ENCODE measurements at places on chromosomes 12 and 14.

DNA sequence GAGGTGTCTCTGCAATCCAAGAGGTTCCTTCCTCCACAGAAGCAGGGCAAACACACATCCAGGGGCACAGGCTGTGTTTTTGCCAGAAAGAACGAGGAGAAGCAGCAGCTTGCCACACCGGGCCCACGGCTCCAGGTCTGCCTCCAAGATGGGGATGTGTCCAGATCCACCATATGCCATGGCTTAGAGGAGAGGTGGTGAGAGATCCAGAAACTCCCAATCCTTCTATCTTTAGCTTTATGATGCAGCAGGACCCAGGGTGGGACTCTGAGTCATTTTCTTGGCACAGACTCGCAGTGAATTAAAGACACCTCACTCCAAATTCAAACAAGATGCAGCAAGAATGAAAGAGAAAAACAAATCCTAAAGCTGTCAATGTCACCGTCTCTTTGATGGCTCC is 481.4 kb upstream of the TMEM132C start:
- no peak for DNase-seq

- no peak for DNase-seq
Observed at GRCh38 chr12:98509063-98509462, 6.3 kb upstream of the TMPO start.

DNA sequence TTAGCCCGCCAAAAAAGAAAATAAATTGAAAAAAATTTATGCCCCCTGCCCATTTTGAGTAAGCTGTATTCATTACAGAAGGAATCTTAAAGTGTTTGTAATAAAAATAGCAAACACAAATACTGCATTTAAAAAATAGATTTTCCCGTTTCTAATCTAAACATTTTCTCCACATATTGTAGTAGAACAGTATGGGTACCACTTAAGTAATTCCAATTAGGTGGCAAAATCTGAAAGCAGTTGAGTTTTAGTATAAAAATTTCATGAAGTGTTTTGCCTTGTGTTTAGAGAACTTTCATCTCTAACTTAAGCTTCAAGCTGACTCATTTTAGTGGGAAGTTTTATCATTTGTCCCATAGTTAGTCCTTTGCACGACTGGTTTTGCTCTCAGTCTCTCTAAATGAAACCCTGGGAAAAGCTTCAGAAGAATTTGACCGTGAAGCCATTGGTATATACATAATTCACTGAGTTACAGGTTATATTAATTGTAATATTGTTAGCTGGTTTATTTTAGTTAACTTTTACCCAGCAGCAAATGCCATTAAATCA is 214.6 kb downstream of the ERC1 start:
- no peak for DNase-seq

- DNase-seq: peak; percentile 40
Observed at GRCh38 chr12:69348162-69348938, at the start of gene LYZ. Gene LYZ (plus strand): TSS chr12:69348381. CDS start chr12:69348409, 28 bp downstream.

DNA sequence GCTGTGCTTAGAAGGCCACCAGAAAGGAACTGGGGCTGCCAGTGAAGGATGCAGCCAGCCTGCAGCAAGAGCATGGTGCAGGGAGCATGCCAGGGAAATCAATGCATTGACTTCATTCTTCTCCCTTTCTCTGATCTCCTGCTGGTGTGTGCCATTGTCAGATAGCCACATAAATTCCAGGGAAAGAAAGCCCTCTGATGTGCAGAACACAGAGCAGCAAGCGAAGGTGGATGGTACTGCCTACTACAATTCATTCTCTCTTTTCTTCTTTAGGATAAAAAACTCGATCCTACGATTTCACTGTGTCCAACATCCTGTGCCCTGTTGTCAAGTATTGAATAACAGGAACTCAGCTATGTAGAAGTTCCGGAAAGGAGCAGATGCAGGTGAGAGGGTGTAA is 446.7 kb upstream of the TMEM132C start:
- DNase-seq: no peak

GRCh38 chr12:2110849-2111566 is 58.2 kb downstream of the CACNA1C start:
- no peak for DNase-seq

GRCh38 chr14:35384455-35385041 is 20.0 kb downstream of the NFKBIA start:
- no peak for DNase-seq

- DNase-seq: no peak
Observed at GRCh38 chr12:54759751-54760150, 94.6 kb upstream of the MUCL1 start.

DNA sequence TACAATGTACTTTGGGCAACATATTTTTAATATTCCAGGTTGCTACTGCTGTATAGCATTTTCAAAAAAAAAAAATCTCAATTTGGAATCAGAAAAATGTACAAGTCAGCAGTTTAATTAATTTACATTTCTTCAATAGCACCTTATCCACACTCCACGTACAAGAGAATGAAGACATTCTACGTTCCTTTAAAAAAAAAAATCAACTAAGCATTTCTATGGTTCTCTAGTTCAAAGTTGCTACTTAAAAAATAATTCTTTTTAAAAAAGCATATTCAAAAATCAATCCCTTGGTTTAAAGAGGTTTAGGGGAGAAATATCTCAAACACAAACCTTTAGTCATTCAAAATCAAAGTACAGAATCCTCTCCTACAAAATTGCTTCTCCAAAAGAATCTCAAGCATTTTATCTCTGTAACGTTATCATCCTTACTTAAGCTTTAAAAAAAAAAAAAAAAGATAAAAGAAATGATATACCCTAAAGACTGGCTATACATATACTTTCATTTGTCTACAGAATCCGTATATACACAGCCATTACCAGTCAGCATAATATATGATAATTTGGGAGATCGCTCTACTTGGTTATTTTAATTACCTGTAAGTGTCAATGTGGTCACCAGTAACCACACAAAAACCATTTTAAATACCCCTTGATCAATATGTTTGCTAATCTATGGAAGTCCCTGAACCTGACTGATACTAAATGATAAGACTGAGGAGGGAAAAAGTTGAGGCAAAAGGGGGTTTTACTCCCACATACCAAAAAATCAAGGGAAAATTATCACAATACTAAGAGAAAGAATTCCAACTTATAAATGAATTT is 2.7 kb downstream of the MED13L start:
- no peak for DNase-seq

- DNase-seq: no peak
Observed at GRCh38 chr14:97010491-97011160, 213.4 kb downstream of the VRK1 start.

DNA sequence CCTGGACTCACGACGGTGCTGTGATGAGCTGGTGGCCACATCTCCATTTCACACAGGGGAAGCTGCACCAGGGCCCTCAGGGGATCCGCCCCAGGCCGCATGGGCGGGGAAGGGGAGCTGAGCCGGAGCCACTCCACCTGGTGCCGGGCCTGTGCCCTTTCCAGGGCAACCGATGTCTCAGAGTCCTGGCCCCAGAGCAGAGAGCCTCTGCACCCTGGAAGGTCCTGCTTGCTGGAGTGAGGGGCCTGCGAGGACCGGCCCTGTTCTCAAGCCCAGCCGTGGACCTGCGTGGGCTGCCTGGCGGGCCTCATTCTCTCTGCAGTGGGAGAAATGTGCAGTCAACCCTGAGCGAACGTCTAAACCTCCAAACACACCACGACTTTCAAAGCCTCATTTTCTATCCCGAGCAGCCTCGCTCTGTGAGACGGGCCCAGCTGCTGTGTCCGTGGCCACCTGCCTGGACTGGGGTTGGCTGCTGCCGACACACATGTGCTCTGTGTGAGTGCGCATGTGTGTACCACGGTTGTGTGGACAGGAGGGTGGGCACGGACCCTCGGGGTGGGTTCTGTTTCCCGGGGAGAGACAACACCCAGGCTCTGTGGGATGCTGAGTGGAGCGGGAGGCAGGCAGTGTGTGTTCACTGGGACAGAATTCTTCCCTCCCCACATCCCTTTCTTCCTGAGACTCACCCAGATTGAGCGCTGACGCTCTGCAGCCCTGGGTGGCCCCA is 163.5 kb downstream of the KIF26A start:
- DNase-seq: no peak

DNA sequence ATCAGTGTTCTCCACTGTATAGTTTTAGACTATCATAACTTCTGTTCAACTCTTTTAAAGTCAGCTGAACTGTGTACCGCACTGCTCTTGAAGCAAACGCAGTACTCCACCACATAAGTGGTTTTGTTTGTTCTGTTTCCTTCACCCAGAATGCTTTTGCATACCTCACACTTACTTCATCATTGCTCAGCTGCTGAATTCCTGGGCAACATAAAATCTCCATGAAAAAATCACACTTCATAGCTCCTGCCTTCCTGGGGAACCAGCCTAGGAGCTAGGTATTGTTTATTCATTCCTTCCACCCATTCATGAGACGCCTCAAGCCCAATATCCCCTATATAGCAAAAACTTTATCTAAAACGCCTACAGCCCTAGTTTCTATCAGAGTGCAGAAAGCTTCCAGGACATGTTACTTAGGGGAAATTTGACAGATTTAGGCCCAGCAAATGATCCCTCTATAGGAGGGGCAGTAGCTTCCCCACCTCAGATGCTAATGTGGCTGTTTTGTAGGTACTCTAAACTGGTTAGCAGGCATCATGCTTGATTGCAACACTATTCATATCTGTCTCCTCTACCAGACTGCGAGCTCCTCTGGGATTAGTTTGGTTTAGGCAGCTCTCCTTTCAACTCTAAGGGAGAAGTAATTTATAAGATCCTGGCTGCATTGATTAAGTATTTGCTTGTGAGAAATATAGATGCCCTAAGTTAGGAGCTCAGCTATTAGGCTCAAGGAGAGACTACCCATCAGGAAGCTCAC is 44.5 kb downstream of the LRRC9 start:
- no peak for DNase-seq

GRCh38 chr14:26765768-26766520 is 168.1 kb upstream of the NOVA1 start:
- peak; percentile 15 for DNase-seq

DNA sequence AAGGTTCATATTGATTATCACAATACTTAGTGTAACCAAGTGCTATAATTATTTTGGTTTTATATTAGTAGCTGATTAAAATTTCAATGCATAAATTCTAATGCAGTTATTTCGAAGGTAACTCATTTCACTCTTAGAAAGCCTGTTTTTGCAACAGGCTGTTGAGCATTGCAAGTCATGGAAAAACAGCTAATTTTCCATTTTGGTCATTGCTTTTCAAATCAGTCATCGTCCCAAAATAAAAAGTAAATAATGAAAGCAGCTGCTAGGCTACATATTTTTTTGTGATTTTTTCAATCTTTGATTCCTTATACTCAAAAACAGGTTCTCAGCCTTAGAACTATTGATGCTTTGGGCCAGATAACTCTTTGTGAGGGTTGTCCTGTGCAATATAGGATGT is 22.9 kb downstream of the VEZT start:
- DNase-seq: no peak

GRCh38 chr12:130768120-130768519 is 52.0 kb upstream of the RIMBP2 start:
- no peak for DNase-seq

GRCh38 chr12:727321-727720 is 25.1 kb upstream of the WNK1 start:
- DNase-seq: no peak

- DNase-seq: peak; percentile 42
Observed at GRCh38 chr12:57842342-57843294, 3.9 kb downstream of the CTDSP2 start.

DNA sequence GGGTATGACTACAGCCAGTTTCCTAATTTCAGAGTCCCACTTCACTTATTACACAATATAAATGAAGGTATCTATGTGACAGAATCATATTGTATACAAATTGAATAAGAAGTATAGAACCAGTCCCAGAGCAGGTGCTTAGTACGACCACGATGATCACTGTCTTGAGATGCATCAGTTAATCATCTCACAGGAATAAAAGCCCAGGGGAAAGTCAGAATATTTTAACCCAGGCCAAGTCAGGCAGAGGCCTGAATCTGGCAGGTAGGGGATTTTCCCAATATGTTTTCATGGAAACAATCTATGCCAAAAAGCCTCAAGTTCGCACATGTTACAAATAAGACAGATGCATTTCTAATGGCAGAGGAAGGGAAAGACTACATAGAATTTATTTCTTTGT is 758.4 kb downstream of the BCL11B start:
- no peak for DNase-seq

GRCh38 chr12:81332054-81332453 is 254.2 kb downstream of the ACSS3 start:
- no peak for DNase-seq

DNA sequence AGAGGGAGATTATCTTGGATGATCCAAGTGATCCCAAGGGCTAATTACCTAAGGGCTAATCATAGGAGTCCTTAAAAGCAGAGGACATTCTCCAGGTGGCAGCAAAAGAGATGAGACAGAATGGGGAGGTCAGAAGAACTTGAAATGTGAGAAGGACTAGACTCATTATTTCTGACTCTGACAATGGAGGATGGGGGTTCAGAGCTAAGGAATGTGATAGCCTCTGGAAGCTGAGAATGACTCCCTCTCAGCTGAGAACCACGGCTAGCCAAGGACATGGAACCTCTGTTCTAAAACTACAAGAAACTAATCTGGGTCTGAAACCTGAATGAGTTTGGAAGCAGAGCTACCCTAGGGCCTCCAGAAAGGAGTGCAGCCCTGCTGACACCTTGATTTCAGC is 35.6 kb upstream of the ANKS1B start:
- no peak for DNase-seq

GRCh38 chr12:101690544-101691098 is 6.8 kb upstream of the CHPT1 start:
- DNase-seq: no peak

GRCh38 chr12:98294051-98294805 is 221.2 kb upstream of the TMPO start:
- DNase-seq: no peak

GRCh38 chr14:99253890-99254289 is 18.1 kb downstream of the BCL11B start:
- DNase-seq: no peak

DNA sequence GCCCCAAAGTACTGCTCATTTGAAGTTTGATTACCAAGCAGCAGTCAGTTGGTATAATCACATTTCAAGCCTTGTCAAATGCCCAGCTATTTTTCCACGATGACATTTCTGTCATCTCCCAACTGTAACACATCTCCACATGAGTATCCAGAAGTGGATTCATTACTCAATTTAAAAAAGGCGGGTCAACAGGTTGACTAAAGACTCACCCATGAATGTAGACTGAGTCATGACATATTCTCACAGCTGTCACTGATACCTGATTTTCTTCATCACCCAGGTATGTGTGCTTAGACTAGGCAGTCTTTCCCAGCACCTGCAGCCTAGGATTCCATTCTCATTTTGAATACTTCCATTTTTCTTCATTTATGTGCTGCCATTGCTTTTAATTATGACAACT is 75.1 kb upstream of the DBX2 start:
- no peak for DNase-seq

DNA sequence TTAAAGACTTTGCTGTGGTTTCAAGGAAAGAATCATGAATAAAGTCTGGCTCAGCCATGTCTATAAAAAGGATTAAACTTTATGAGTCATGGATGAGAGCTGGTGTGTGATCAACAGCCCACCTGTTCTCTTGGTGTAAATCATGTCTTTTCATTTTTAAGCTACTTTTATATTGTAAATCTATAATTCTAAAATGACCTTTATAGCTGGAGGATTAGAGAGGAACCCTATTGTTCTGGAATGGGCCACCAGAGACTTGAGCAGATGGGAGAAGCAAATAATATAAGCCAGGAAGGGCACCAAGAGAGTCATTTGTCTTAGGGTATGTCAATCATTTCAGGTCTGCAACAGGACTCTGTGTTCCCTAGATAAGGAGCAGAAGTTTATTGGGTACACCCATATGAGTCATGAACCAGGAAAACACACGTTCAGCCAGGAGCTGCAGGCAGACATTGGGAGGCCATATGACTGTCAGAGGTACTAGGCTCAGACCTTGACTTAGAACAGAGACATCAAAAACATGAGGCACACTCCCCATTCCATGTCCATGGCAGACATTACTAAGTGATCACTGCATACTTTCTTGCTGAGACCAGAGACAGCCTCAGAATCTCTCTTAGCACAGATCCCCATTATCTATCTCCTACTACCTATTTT is 49.3 kb downstream of the NDUFA12 start:
- peak; percentile 36 for DNase-seq

All from HuH-7 (cell line).